ENCODE measurements at places on chromosomes 5 and 9. TPM values are rescaled to one million over a fixed set of nuclear protein-coding genes. Genes with fewer than 3 reads are reported as not detected.

PALM2AKAP2 gene
- 10.6 TPM for total RNA-seq

ANGPTL2 gene
- 12.4 TPM for total RNA-seq

SPATA31C1 gene
- total RNA-seq = not detected

CRAT gene
- 32.3 TPM for total RNA-seq

BNIP1 gene
- total RNA-seq = 10.2 TPM

C5orf63 gene
- 8.5 TPM for total RNA-seq

SLC46A2 gene
- 0.66 TPM for total RNA-seq

OR2V1 gene
- total RNA-seq = not detected

DCANP1 gene
- total RNA-seq = not detected

STPG3 gene
- 0.38 TPM for total RNA-seq

SPRY4 gene
- total RNA-seq = 16.6 TPM

FAM170A gene
- 0.28 TPM for total RNA-seq

MEF2C gene
- total RNA-seq = 75.4 TPM

ACOT12 gene
- total RNA-seq = not detected

URM1 gene
- 55.2 TPM for total RNA-seq

QSOX2 gene
- 10.1 TPM for total RNA-seq

BAAT gene
- 0.09 TPM for total RNA-seq

AQP3 gene
- 135 TPM for total RNA-seq

PIP5K1B gene
- 10.1 TPM for total RNA-seq

REEP2 gene
- total RNA-seq = 1.9 TPM

PPP3R2 gene
- total RNA-seq = not detected

ZFP37 gene
- 4.1 TPM for total RNA-seq

OR13C4 gene
- not detected for total RNA-seq

SPINK6 gene
- total RNA-seq = not detected

LCNL1 gene
- 1.4 TPM for total RNA-seq

BARHL1 gene
- not detected for total RNA-seq

DMRT3 gene
- total RNA-seq = not detected

DBH gene
- total RNA-seq = not detected

WNK2 gene
- total RNA-seq = 4.8 TPM

CAVIN4 gene
- 0.13 TPM for total RNA-seq

HK3 gene
- 21.2 TPM for total RNA-seq

FAM174A gene
- 21.1 TPM for total RNA-seq

AHRR gene
- 1.7 TPM for total RNA-seq

MYOZ3 gene
- total RNA-seq = 0.66 TPM

SLU7 gene
- 56.9 TPM for total RNA-seq

Measured in kidney (tissue), 22 donors.